Suppressor macrophage treated with lipopolysaccharide for 4 hours (primary cell): ENCODE measurements at places on chromosomes 7 and 10.

- DNase-seq: no peak
Measured at GRCh38 chr10:98411768-98412167, 3.2 kb downstream of the PYROXD2 start.

DNA sequence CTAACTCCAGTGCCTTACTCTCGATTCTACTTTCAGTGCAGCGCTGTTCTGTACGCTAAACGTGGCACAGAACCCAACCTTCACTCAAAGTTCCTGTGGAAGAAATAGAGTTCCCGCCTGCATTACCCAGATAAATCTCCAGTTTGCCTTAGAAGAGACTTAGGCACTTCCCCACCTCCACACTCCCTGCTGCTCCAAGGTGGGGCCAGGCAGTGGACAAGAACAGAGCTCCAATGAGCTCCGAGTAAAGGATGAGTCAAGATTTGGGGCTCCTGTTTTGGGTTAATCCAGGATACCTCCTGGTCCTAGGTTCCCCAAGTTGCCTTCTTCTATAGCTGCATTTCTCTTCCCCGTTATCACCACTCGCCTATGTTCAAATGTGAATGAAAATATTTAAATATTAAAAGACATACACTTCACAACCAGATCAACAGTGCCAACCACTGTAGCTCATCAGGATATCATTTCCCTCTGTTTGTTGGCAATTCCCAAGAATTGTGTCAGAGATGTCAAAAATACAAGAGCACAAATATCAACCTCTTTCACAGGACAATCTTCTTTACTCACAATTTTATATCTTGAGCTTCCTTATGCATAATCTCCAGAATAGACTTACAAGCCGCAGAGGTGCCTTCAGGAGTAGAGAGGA lies 48.0 kb downstream of the MALSU1 start:
- DNase-seq: peak; percentile 24

DNA sequence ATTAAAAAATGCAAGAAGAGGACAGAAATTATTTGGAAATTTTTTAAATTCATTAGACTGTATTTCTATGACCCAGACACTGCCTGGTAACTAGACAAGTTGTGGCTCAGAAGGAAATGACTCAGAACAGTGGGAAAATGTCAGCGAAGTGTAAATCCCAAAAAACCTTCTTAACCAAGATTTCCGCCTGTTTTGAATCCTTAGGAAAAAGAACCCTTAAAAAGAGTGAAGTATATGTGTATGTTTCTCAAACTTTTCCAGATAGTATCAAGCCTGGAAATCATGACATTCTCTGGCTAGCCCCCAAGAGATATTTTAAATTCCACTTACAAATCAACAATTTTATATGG lies 42.7 kb upstream of the PLXNA4 start:
- no peak for DNase-seq

GRCh38 chr7:137934176-137934826 lies 67.6 kb downstream of the CREB3L2 start:
- no peak for DNase-seq

DNA sequence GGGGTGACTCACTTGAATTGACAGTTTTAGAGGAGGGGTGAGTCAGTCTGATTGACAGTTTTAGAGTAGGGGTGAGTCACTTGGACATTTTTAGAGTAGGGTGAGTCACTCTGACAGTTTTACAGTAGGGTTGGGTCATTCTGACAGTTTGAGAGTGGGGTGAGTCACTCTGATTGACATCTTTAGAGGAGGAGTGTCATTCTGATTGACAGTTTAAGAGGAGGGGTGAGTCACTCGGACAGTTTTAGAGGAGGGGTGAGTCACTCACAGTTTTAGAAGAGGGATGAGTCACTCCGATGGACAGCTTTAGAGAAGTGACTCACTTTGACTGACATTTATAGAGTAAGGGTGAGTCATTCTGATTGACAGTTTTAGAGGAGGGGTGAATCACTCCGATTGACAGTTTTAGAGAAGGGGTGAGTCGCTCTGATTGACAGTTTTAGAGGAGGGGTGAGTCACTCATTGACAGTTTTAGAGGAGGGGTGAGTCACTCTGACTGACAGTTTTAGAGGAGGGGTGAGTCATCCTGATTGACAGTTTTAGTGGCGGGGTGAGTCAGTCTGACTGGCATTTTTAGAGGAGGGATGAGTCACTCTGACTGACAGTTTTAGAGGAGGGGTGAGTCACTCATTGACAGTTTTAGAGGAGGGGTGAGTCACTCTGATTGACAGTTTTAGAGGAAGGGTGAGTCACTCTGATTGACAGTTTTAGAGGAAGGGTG lies 595.9 kb downstream of the DNAJB6 start:
- peak; percentile 3 for DNase-seq

DNA sequence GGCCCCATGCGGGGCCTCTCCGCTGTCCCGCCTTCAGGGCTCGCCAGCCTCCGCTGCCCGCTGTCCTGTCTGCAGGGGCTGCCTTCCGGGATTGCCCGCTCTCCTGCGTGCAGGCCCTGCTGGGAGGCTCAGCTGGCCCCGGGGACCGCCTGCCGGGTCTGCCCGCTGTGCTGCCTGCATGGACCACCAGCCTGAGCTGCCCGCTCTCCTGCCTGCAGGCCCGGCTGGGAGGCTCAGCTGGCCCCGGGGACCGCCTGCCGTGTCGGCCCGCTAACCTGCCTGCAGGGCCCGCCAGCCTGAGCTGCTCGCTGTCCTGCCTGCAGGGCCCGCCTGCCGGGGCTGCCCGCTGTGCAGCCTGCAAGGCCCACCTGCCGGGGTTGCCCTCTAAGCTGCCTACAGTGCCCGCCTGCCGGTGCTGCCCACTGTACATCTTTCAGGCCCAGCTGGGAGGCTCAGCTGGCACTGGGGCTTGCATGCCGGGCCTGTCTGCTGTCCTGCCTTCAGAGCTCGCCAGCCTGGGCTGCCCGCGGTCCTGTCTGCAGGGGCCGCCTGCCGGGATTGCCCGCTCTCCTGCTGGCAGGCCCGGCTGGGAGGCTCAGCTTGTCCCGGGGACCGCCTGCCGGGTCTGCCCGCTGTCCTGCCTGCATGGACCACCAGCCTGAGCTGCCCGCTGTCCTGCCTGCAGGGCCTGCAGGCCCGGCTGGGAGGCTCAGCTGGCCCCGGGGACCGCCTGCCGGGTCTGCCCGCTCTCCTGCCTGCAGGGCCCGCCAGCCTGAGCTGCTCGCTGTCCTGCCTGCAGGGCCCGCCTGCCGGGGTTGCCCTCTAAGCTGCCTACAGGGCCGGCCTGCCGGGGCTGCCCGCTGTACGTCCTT lies 165.1 kb downstream of the GLRX3 start:
- no peak for DNase-seq

DNA sequence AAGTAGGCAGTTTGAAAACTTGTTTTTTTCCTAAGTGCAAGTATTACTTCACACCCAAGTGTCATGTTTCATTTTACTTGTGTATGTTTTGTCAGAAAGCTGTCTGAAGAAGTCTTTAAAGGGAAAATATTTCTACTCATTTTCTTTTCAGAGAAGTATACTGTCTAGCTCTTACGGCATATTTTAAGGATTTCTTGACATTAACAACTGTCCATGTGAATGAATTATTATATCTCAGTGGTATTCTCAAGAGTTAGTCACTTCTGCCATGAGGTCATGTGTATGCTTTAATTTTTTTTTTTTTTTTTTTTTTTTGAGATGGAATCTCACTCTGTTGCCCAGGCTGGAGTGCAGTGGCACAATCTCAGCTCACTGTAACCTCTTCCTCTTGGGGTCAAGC lies 229.5 kb downstream of the BICC1 start:
- DNase-seq: no peak

DNA sequence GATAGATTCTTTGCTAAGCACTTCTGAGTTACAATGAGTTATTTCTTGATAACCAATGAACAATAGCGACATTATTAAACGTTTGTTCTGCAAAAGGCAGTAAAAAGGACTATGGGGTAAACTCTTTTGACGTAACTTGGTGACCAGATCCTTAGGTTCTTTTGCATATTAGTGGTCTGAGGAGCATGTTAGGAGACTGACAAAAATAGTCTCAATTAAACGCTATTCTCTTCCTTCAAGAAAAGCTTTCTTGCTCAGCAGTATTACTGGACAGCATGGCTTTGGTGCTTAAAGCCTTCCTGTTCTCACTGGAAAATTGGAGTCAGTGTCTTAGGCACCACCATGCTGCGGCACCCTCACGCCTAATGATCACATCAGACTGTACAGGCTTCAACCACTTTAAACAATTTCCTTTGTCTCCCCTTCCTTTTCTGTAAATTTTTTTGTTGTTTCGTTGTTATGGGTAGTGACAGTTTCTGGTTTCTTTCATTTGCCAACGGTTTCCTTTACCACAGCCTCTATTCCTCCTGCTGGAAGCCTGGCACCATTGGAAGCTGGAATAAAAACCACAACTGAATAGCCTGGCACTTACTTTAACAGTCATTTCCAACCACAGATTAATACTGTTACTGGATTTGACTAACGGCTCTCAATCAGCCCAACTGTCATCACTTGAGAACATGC lies 49.2 kb upstream of the FAM133B start:
- DNase-seq: peak; percentile 18

GRCh38 chr10:111109501-111110242 lies 32.8 kb downstream of the ADRA2A start:
- DNase-seq: no peak

DNA sequence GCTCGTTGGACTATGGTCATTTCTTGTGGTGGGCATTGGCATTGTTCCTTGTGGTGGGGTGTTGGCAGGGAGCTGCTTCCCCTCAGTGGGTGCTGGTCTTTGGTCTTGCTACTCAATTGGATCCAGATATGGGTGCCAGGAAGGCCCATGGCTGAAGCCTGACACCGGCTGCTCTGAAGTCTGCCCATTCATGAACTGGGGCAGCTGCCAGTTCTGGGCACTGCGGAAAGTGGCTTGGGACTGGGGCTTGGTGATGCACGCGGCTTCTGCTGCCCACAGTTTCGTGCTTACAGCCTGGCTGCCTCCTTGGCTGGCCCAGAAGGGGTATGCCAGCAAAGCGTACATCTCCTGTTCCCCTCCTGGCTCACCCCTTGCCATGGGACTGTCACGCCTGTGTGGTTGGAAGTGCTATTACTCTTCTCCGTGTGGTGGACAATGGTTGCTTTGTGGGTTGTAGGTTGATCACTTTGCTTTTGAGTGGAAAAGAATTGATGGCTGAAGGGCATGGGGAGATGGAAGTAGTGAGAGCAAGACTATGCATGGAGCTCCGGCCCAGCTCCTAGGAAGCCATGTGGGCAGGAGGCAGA lies 54.7 kb downstream of the ADAMTS14 start:
- no peak for DNase-seq

GRCh38 chr10:3226960-3227744 lies 54.6 kb upstream of the PITRM1 start:
- no peak for DNase-seq

DNA sequence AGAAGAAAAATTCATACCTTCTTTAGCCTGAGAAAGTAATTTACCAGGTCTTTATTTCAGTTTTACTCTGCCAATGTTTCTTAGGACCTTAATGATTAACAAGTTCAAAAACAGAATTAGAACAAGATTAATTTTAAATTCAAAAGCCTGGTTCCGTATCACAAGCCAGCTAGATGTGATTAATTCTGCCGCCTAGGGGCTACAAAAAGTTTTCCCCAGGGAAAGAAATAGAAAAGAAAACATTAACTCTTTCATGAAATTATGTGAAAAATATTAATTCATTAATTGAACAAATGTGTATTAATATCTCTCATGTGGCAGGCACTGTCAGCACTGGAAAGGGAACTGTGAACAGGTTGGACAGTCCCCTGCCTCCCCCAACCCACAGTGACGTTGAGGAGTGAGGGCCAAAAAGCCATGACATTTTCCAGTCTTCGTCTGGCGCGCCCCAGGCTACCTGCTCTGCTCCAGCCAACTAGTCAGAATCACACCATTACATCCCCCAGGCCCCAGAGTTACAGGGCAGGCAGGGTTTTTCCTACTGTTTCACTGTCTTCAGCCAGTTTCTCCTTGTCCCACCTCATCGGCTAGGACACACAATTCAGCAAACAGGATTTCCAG lies 20.1 kb downstream of the TMEM176A start:
- DNase-seq: no peak

DNA sequence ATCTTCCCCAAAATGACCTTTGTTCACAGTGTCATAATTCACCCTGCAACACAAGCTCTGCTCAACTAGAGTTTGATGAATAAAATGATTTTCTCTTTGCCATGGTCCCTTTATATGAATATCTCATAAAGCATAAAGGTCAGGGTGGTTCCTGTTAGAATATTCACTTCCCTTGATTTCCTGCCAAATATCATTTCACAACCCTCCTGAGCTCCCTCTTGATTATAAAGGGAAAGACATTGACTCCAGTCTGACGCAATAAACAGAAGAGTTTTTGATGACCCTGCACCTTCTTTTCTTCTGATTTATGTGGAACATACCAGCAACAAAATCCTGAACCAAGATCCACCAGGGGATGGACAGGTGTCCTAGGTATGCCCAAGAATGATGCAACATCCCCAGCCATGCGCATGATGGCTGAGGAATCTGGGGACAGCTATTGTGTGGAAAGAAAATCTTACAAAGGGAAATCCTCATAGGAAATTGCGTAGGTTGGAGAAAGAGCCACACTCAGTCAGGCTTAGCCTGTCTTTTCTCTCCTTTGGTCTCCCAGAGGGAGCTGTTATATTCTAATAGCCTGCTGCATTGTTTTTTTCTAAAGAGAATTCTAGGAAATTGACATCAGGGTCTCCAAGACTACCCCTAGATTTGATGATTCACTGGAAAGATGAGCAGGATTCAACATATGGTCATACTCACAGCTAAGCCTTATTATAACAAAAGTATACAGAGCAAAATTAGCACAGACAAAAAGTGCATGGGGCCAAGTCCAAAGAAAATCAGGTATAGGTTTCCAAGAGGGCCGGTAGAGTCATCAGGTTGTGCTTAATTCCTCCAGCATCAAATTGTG lies 18.8 kb downstream of the IFIT3 start:
- DNase-seq: peak; percentile 94

DNA sequence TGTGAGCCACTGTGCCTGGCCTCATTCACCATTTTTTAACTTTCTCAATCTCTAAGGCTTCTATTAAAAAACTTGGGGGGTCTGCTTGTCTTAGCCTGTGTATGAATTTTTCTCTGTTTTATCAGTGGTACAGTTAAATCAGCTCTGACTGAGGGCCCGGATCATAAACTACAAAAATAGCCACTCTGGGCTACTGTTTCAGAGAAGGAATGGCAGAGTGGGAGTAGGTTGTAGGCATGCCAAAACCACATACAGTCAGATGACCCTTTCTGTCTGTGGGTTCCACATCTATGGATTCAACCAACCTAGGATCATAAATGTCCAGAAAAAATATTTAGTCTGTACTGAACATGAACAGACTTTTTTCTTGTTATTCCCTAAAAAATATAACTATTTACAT lies 21.3 kb downstream of the TBC1D12 start:
- DNase-seq: no peak

- peak; percentile 5 for DNase-seq
Measured at GRCh38 chr7:111873963-111874690, 311.8 kb upstream of the IMMP2L start.

GRCh38 chr7:123122916-123123315 lies 76.9 kb downstream of the SLC13A1 start:
- DNase-seq: no peak

GRCh38 chr7:25926009-25926408 lies 226.0 kb upstream of the NFE2L3 start:
- DNase-seq: no peak
